ENCODE measurements at places on chromosomes 2 and 18.

DNA sequence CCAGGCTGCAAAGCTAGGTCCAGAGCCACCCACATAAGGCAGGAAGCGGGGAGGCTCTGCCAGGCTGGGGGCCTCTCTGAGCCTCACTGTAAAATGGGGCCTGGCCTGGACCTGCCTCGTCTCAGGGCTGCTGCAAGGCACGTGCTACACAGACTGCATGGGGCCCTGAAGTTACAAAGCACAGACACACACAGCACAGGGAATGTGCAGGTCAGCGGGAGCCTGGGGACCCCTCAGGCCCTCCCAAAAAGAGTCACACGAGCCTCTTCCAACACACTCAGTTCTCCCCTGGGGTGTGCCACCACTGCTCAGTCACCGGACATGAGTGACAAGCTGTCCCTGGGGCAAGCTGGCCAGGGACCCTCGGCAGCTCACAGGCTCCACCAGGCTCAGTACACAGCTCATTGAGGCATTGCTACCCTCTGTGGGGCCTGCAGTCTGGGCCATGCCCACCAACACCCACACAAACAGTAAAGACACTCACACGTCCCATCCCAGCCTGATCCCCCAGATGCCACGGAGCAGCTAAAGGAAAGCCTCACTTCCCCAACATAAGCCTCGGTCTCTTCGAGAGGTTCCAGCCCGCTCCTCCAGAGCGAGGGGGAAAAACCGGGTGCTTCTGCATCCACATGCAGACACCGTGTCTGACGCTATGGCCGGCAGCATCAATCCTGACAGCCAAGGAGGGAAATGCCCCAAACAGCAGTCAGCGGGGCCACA, 33.7 kb downstream of the BOK start:
- no peak for DNase-seq

DNA sequence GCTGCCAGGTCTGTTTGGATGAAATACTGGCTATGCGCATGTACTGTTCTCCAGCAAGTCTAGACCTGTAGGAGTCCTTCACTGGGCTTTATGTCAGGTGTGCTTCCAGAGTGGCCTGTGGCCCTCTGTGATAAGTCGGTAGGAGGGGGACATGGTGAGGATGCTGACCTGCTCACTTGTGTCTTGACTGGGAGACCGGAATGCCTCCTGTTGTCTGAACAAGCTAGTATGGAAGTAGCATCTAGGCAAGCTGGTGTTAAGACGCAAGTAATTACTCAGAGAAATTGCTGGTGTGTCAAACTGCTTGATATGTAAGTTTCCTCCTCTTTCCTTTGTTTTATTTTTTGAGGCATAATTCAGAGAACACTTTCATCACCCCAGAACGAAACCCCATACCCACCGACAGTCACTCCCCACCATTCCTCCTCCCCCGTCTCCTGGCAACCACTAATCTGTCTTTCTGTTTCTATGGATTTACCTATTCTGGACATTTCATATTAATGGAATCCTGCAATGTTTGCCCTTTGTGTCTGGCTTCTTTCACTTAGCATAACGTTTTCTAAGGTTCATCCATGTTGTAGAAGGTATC, 76.4 kb downstream of the TMEM247 start:
- DNase-seq, result no peak

- no peak for DNase-seq
These were observed 307.0 kb upstream of the CWC22 start for GRCh38 chr2:180314086-180314485.

GRCh38 chr2:234705108-234705507, 208.2 kb upstream of the ARL4C start:
- no peak for DNase-seq

- DNase-seq, result no peak
These were observed 83.8 kb upstream of the TMEM17 start for GRCh38 chr2:62589691-62590356.

- peak; percentile 95 for DNase-seq
These were observed at the start of gene CEP192 for GRCh38 chr18:12990967-12991820. TSS of gene CEP192 (plus strand) at chr18:12991362. CDS start at chr18:12999425, 8,063 bp downstream.

DNA sequence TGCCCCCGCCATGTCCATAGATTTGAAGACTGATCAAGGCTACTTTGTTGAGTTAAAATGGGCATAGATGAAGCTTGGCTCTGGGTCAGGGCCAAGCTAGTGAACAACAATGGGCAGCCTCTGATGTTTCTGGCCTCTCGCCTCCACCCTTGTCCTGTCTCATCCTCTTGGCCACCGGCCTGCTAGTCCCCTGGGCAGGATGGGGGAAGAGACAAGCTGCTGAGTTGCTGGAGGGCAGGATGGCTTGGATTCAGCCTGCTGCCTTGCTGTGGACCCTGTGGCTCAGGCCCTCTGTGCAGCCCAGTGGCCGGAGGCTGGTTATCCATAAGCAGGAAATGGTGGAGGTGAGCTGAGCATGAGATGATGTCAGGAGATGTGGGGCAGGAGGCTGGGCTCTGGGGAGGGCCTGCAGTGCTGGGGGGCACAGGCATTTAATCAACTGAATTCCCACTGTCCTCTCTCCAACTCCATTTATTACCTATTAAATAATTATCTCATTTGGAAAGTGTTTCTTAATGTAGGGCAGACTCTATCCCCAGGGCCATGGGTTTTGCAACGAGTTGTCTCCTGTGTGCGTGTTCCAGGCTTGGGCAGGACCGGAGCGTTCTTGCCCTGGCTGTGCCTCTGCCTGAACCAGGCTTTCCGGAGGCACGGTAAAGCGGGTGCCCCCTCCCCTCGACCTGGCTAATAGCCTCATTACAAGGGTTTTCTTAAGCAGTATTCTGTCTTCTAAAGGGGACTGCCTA, 122.9 kb downstream of the GLI2 start:
- DNase-seq, result no peak

- DNase-seq, result no peak
These were observed 19.2 kb upstream of the PKDCC start for GRCh38 chr2:42028571-42029148.

- no peak for DNase-seq
These were observed 297.7 kb downstream of the NCKAP5 start for GRCh38 chr2:133270550-133270949.

DNA sequence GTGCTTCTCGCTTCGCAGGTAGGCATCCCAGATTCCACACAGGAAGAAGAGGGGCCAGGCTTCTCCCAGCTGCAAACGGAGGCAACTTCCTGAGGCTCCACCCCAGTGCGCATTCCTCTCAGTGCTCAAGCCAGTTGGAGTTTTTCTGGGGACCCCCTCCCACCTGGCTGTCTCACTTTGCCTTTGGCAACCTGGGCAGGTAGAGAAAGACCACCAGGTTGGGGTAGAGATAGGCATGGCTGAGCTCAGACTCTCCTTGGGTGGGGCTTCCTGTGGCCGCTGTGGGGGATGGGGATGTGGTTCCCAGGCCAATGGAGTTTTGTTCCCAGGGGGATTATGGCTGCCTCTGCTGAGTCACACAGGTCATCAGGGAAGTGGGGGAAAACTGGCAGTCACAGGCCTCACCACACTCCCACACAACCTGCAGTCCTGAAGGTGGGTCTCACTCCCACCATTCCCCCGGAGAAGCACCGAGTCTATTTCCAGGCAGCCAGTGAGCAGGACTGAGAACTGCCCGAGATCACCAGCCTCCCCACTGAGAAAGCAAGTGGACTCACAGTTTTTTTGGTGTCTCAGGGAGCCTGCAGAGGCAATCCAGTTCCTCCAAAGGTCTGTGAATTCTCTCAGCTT, 38.1 kb downstream of the SLC39A10 start:
- DNase-seq, result no peak

DNA sequence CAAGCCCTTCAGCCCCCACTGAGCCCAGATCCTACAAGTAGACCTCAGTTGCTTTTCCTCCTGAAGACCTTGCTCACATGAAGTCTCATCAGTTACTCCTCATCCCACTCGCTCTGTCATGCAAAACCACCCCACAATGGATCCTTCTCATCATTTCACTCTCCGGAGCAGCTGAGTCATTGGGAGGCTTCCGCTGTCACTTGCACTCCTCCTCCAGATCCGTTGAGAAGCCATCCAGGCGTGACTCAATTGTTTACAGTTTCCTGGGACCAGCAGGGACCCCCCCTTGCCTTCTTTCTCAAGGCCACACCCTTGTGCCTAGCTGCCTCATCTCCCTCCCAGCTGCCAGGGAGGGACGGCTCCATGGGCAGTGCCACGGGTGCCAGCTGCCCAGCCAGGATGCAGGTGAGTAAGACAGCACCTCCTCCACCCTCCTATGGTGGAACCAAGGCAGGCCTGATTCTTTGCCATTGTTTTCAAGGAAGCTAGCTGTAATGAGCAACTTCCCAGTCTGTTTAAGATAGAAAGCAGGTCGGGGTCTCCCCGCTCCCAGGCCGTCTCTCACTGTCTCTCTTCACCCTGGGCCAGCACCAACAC, 16.3 kb downstream of the GPR55 start:
- no peak for DNase-seq

DNA sequence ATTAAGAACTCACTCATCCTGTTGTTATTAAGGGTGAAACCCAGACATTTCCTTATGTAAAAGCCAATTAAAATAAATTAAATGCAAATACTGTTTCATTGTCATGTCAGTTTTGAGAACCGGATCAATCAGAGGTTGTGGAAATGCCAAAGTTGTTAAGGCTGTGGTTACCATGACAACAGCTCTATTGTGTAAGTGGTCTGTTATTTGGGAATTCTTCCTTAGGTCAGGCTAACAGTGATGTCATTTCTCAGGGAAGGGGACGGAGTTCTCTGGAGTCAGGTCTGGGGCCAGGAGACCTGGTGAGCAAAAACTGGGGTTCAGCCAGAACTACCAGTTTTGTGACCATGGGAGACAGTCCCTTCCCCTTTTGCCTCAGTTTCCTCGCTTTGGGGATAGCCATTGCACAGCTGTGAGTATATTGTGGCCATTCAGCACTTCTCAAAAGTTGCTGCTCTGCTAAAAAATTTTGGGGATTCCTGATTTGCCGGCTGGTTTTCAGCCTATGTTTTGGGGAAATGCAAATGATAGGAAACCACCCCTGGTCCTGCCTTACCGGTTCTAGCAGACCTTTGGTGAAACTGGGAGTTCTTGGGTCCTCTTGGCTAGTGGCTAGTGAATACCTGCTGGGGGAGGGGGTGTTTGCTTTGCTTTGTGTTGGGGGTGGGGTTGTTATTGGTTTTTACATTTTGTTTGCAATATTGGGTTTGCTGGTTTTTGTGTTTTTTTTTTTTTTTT, 21.6 kb downstream of the HPCAL1 start:
- DNase-seq, result no peak

DNA sequence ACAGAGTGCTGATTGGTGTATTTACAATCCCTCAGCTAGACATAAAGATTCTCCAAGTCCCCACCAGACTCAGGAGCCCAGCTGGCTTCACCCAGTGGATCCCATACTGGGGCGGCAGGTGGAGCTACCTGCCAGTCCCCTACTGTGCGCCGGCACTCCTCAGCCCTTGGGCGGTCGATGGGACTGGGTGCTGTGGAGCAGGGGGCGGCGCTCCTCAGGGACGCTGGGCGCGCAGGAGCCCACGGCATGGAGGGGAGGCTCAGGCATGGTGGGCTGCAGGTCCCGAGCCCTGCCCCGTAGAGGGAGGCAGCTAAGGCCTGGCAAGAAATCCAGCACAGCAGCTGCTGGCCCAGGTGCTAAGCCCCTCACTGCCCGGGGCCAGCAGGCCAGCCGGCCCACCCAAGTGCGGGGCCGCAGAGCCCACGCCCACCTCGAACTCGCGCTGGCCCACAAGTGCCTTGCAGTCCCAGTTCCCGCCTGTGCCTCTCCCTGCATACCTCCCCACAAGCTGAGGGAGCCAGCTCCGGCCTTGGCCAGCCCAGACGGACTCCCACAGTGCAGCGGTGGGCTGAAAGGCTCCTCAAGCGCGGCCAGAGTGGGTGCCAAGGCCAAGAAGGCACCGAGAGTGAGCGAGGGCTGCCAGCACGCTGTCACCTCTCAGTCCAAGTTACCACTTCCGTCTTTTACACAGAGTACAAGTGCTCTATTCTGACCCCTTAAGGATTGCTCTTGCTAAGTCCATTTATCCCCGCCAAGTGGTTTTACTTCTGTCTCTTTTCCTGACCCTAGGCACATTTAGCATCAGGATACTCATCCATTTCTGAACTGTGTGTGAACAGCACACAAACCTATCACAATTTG, 1.7 kb upstream of the RPE start:
- DNase-seq, result no peak

DNA sequence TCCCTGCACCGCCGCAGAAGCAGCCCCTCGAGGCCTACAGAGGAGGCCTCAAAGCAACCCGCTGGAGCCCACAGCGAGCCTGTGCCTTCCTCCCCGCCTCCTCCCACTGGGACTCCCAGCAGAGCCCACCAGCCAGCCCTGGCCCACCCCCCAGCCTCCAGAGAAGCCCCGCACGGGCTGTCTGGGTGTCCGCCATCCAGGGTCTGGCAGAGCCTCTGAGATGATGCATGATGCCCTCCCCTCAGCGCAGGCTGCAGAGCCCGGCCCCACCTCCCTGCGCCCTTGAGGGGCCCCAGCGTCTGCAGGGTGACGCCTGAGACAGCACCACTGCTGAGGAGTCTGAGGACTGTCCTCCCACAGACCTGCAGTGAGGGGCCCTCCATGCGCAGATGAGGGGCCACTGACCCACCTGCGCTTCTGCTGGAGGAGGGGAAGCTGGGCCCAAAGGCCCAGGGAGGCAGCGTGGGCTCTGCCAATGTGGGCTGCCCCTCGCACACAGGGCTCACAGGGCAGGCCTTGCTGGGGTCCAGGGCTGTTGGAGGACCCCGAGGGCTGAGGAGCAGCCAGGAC, 31.2 kb downstream of the GPC1 start:
- DNase-seq, result no peak

GRCh38 chr2:43165378-43166069, 60.9 kb downstream of the ZFP36L2 start:
- no peak for DNase-seq

DNA sequence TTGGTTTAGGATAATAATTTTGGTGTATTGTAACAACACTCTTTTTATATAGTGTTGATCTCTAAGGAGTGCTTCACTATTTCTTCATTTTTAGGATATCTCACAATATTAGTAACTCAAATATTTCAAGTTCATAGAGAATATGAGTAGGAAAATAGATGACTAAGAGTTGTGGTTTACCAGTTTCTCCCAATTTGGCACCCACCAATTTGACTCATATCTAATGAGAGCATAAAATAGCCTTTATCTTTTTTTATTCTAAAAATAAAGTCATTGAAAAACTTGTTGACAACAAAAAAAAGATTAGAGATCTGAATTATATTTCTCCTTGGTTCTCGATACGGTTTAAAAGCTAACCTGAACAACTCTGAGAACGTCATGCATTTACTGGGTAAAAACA, 204.0 kb downstream of the PARD3B start:
- DNase-seq, result no peak

DNA sequence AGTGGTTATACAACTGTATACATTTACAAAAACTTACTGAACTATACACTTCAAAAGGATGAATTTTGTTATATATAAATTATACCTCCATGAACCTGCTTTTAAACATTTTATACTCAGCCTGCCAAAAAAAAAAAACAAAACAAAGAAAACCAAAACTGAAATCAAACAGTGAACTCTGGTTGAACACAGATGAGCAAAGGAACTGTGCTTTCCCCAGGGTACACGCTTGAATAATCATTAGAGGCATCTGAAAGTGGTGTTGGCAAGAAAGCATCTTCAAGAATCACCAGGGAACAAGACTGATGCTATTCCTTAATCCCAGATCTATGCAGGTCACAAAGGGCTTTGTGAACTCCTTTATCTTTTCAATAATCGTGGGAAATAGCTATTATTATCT, 77.0 kb upstream of the LYPD1 start:
- DNase-seq, result no peak

Measured in activated CD8-positive, alpha-beta memory T cell treated with anti-CD3 and anti-CD28 coated beads for 1 hour (primary cell).